Fibroblast of skin of scalp (primary cell): ENCODE measurements at places on chromosomes 5 and 9.
A peak's percentile ranks its signal among the peaks of the same experiment; 100 is the strongest.

GRCh38 chr5:36526537-36526936, 79.9 kb upstream of the SLC1A3 start:
- DNase-seq = no peak

DNA sequence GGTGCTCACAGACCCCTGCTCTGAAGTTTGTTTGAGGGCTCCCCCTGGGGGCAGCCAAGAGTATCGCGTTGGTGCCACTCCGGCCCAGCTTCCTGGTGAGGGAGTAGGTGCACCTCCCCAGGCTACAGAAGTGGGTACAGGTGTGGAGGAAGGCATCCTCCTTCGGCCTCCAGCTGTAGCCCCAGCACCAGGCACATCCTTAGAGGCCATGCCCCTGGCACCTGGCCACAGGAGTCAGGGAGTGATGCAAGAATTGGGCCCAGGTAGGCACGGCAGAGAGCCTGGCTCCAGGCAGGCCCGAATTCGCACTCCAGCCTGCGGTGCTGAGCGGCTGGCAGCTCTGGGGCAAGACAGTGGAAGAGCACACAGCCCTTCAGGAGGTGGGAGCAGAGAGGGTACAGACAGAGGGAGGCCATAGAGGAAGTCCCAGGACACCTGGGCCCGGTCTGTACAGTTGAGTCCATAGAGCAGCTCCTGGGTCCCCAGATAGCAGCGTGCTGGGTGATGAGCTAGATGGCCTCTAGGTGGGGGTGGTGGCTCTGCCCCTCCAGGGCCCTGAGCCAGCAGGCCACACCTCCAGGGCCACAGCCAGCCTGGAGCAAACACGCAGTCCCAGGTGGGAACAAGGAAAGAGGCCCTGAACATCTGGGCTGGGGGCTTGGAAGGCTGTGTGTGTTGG, 2.4 kb downstream of the SAPCD2 start:
- DNase-seq = peak; percentile 74

DNA sequence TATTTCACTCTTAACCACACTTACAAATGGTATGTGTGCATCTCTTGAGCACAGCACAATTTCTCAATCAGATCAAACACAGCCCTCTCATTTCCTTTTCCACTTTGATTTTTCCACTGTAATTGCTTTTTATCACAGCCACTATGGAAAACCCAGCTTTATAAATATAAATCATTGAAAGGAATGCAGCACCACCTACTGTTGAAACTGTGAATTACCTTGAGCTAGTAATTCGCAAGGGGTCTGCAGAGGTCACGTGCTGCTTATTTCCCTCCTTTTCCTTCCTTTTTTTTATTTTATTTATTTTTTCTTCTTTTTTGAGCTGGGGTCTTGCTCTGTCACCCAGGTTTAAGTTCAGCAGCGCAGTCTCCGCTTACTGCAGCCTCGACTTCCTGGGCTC, 76.9 kb downstream of the CDH6 start:
- peak; percentile 11 for DNase-seq

DNA sequence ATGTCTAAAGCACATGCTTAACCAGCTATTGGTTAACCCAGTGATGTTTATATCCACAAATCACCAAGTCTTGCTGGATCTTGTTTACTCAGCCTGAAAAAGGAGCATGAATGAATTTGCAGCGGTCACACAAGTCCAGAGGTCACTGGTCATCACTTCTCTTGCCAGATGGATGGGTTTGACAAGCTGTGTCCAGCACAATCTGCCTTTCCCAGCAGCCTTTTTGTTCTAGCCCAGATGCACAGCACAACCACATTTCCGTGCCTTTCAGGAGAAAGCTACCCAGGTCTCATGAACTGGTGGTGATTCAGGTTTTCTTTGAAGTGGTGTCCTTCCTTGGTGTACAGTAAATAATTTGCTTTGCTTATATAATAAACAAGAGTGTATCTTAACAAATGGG, 32.1 kb downstream of the TMEM252 start:
- no peak for DNase-seq

- DNase-seq = no peak
Observed at GRCh38 chr9:32161209-32161608, 223.2 kb upstream of the ACO1 start.

DNA sequence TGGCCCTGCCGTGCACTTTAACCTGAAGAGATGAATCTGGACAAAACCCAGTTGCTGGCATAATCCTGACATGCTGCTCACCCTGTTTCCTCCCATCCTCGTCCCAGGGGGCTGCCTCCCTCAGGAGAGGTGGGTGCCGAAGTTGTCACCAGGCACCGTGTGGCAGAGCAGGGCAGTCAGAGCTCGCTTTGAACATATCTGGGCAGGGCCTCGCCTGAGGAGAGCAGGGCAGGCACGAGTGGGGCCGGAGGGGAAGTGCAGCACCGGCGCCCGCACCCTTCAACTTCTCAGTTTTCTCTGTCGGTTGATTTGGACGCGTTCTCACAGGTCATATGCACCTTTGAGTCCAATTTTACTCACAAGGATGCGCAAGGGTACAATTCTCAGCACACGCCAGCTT, 141.1 kb upstream of the PHYKPL start:
- no peak for DNase-seq

GRCh38 chr5:104652271-104652861, 1089.8 kb upstream of the NUDT12 start:
- DNase-seq = no peak

DNA sequence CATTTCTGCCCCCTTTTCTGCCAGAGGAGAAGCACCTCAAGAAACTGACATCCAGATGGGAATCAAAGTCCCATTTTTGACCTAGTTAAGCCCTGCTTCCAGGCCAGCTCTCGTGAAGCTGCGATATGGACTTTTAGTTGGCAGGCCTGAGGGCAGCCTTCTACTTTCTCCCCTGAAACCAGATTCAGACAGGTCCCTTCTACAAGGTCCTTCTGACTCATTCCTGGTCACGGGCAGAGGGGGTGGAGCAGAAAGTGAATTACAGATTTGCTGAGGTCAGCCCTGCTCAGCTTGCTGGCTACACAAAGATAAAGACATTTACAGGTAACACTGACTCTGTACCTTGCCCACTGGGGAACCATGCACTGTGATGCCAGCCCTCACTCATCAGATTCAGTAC, 52.8 kb upstream of the TUT7 start:
- DNase-seq = peak; percentile 28

- DNase-seq = no peak
Observed at GRCh38 chr5:142758062-142758795, 11.9 kb upstream of the ARHGAP26 start.

DNA sequence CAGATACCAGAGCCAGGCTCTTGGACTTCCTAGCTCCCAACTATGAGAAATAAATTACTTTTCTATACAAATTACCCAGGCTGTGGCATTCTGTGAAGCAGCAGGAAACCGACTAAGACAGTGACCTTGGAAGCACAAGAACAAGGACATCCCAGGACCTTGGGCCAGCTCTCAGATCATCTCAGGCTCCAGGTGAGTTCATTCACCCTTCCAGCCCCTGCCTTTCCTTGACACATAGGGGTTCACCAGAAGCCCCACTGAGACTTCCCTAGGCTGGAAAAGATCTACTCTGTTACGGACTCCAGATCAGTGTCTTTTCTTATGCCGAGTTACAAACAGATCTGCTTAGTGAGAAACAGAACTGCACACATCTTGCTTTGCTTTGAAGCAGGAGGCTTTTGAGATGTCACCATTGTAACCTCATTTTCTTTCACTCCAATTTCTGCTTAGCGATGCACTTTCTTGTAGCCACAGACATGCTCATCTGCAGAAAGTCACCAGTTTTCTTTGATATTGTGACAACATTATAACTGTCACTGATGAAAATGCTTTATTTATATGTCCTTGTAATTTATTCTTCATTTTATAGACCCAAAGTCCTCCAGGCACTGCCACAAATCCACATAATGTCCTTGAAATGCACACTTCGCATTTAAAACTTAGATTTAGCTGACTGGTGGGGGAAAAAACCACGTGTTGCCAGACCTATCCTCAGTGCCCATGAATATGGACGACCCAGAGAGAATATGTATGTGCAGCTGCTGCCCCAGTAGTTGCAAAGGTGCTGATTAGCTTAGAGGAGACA, 8.1 kb downstream of the CD180 start:
- no peak for DNase-seq

DNA sequence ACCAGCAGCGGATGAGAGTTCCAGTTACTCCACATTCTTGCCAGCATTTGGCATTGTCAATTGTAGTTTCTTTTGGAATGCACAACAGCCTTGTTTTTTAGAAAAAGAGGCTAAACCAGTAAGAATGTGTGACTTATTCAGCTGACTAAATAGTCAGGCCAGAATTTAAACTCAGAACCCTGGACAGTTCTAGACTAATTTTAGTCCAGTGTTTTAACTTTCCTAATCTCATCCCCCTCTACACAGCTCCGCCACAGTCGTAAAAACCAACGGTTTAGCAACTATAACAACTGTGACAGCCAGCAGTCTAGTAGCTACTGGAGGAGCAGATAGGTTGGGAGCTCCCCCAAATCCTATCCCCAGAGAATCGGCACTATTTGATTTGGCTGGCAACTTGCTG, 103.7 kb downstream of the FOXD1 start:
- DNase-seq = no peak

DNA sequence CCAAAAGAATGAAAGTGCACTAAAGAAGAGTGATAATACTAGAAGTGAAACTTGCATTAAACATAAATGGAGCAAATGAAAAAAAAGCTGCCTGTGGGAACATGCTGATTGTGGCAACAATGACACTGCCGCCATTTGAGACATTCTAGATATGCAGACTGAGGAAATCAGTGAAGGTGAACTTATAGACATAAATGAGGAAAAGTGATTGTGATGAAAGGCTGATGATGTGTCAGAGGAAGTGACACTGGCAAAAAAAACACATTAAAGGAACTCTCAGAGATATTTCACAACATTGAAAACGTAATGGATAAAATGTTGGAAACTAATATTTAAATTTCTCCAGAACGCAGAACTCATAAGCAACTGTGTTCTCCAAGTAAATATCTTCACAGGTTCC, 1.2 kb downstream of the ERCC8 start:
- no peak for DNase-seq

DNA sequence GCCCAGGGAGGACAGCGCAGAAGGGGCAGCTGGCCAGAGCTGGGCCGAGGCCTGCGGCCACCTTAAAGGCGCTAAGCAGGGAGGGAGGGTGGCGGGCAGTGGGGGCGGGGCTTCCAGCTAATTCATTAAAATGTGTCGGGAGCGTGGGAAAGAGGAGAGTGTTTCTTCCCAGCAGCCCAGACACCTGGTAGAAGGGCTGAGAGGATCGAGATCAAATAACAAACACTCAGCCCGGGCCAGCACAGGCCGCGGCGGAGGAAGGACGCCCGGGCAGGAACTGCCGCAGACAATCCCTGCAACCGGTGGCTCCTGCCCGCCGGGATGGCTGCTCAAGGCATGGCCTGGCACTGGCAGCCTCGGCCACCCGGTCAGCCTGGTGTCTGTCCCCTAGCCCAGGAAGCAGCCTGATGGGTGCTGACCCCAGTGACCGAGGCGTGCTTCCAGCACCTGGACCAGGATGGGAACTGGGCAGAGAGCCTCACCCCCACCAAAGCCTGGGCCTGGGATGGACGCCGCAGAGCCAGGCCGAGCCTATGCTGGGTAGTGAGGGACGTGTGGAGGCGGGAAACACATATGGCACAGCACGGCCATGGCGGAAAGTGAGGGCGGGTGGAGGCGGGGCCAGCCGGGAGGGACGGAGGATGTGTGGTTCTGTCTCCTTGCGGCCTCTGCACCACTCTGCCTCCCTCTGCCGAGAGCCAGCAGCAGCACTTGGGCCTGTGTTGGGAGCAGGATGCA, 3.2 kb upstream of the NRARP start:
- DNase-seq = peak; percentile 28

DNA sequence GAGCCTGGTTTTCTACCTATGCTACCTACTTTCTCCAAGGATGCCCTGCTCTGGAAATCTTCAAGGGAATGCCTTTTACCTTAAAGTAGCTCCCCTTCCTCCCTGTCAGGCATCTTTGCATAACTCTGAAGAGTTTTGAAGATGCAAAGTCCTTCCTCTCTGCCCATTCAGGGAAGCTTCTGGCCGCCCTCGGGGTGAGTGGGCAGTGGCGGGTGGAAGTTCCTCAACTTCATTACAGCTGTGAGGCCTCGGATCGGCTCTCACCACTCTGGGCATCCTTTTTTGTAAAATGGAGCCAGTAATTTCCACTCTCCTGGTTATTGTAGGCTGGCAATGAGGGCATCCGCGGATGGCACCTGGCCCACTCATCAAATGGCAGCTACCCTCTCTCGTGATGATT, 31.7 kb upstream of the STXBP1 start:
- no peak for DNase-seq

- DNase-seq = no peak
Observed at GRCh38 chr5:61974680-61975079, 331.3 kb upstream of the KIF2A start.

GRCh38 chr5:140821375-140822280, at the start of gene PCDHA5:
Gene PCDHA5, plus strand, starts transcription at chr5:140821613.
- DNase-seq = no peak

DNA sequence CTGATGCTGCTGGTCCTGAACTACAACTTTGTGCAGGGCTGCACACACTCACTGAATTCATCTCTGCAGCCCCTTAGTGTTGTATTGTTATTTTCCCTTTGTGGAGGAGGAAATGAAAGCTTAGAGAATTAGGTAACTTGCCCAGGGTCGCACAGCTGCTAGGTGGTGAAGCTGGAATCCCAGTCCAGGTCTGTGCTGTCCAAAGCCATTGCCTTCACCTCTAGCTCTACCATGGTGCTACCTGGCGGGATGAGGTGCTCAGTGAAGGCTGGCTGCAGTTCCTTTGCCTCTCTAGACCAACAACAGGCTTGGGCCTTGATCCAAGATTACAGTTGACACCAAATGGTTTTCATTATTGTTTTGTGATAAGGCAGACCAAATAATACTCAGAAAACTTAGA, 177.8 kb upstream of the PITX1 start:
- no peak for DNase-seq

DNA sequence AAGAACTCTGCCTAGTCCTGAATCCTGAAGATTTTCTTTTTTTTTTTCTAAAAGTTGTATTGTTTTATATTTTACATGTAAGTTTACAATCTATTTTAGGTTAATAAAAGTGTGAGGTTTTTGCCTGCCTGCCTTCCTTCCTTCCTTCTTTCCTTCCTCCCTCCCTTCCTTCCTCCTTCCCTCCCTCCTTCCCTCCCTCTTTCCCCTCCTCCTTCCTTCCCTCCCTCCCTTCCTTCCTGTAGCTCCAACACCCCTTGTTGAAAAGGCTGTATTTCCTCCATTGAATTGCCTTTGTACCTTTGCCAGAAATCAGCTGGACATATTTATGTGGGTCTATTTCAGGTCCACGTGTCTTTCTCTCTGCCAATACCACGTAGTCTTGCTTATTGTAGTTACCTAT, 46.6 kb downstream of the CACNA1B start:
- no peak for DNase-seq

DNA sequence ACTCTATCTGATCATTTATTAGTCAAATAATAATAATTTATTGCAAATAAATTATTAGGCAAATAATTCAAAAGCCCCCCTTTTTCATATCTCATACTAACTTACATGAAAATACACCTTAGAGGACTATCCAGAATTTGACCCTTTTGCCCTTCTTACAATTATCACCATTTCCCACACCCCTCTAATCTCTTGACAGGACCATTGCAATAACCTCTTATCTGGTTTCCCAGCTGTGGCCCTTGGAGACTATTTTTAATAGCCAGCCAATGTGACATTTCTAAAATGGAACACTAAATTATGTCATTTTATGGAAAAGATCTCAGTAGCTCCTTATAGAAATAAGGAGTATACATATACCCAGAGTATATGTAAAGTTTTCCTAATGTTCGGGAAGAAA, 588.4 kb upstream of the COX7C start:
- no peak for DNase-seq

- no peak for DNase-seq
Observed at GRCh38 chr9:70609011-70609410, 194.6 kb upstream of the KLF9 start.

- peak; percentile 53 for DNase-seq
Observed at GRCh38 chr5:90446961-90447360, 27.6 kb downstream of the MBLAC2 start.
